Activated naive CD4-positive, alpha-beta T cell (primary cell): ENCODE measurements at places on chromosomes 5 and 9.

DNA sequence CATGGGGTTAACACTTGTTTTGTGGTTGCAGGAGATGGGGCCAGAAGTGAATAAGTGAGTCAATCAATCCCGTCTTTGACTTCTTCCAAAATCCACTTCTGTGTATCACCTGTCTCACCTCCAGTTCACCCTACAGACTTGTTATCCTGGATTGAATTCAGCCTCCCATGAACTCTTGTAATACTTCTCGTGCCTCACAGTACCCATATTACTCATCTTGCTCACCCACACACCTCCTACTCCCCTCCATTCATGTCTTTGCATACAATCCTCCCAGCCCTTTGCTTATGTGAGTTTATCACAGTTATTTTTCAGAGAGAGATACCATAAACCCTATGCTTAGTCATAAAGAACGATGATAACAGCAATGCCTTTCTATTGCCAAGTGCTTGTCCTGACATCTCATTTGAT, 52.9 kb upstream of the PAPPA start:
- DNase-seq, result no peak

DNA sequence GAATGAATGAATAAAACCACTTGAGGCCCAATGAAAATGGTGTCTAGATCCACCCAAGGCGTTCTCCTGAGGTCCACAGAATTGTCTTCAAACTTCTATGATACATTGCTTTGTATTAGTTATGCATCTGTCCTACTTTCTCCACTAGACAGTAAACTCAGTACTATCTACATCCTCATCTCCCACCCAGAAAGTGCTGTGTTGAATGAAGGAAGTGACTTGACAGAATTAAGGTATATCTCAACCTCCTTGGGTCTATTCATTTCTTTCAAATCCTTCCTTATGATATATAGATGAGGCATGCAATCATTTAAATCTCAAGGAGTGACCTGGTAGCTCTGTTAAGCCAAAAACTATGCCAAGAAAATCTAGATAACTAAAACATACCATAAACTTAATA, 15.7 kb upstream of the PDCL start:
- no peak for DNase-seq

DNA sequence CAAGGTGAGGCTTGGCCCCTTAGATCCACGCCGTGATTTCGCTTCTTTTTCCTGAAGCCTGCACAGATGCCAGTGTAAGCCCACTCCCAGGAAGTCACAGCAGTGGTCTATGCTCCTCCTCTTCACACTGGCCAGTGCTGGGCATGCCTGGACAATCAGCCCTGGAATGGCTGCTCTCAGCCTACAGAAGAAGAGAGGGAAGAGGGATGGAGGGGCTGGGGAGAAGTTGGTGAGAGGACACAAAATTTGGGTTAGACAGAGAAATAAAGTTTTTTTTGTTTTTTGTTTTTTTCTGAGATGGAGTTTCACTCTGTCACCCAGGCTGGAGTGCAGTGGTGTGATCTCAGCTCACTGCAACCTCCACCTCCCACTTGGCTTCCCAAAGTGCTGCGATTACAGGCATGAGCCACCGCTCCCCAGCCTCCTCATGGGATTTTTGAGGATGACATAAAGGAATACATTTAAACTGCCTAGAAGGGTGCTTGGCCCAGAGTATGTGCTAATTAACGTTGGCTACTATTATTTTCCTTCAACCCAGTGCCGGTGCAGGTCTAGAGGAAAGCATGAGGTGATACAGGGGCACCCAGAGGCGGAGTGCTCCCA, 830 bp downstream of the S100Z start:
- no peak for DNase-seq

GRCh38 chr5:36683821-36684434, 77.5 kb downstream of the SLC1A3 start:
- no peak for DNase-seq

GRCh38 chr9:95018099-95018936, 291.8 kb downstream of the AOPEP start:
- no peak for DNase-seq

- no peak for DNase-seq
Observed at GRCh38 chr9:114060711-114061110, 17.4 kb downstream of the AMBP start.

- no peak for DNase-seq
Observed at GRCh38 chr9:136683173-136683745, 4.0 kb downstream of the AGPAT2 start.

- DNase-seq, result no peak
Observed at GRCh38 chr5:160315968-160316367, 3.6 kb upstream of the CCNJL start.

- no peak for DNase-seq
Observed at GRCh38 chr5:139488260-139488659, 5.7 kb upstream of the STING1 start.
